NCI-H2081 (cell line): ENCODE measurements at places on chromosomes 5 and 9.

DNA sequence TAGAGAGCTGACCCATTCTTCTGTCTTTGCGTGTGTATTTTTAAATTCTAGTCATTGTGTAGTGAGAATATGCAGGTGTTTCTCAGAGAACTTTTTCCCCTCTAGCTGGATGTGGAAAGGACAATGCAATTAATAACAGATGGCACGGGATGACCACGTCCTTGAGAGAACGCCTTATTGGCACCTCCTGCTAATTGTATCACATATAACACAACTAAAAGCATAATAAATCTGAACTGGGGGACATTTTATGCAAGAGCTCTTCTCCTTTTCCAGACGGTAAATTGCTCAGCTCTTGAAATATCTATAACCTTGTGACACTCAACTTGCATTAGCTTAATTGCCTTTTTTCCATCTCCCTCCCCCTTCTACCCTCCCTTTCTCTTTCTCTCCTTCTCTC lies 62.9 kb upstream of the IZUMO3 start:
- DNase-seq: no peak

DNA sequence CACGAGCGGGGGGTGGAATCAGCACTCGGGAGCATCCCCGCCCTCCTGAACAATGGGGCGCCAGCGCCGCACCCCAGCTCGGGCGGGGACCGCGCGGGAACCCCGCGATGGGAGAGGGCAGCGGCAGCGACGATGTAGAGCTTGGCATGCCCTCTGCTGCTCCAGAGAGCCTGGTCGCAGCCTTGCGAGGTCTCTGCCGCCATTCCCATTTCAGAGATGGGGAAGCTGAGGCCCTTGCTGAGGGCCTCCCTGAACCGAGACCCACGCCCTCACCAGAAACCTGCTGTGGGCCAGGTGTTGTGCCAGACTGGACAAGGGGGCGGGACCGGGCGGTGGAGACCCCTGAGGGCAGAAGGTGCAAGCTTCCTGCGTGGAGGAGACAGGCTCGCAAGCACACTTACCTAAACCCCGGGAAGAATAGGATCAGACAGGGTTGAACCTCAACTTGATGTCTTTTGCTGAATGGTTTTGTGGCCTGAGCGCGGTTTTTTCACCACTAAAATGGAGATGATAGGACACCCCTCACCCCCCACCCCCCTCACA lies 647 bp upstream of the MEGF9 start:
- DNase-seq: no peak

DNA sequence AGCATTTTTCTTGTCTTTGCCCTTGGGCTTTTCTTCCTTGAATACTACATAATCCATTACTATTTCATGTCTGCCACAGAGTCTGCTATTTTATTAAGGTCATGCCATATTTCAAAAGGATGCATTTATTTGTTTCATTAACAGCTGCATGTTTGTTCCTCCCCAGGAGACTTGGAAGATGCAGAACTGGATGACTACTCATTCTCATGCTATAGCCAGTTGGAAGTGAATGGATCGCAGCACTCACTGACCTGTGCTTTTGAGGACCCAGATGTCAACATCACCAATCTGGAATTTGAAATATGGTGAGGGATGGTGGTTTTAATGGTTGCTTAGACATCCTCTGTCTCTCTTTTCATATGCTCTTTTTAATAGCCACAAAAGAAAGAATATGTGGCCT lies 4.0 kb downstream of the IL7R start:
- no peak for DNase-seq

DNA sequence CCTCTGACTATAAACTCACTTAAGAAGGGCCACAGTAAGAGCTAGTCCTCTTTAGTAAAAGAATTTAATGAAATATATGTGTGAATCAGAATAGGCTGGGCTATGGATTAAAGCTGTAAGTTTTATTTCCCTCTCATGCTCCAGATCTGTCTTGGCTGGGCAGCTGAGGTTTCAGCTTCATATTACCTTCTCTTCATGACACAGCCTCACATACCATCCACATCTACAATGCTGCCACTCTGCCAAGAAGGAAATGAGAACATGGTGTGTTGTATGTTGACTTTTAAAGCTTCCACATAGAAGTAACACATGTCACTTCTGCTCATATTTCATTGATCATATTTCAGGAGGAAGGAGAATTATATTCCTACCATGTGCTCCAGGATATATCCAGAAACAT lies 776.0 kb upstream of the ACO1 start:
- peak; percentile 2 for DNase-seq

- DNase-seq: no peak
These were observed 97.0 kb upstream of the VCAN start for GRCh38 chr5:83374547-83374946.

DNA sequence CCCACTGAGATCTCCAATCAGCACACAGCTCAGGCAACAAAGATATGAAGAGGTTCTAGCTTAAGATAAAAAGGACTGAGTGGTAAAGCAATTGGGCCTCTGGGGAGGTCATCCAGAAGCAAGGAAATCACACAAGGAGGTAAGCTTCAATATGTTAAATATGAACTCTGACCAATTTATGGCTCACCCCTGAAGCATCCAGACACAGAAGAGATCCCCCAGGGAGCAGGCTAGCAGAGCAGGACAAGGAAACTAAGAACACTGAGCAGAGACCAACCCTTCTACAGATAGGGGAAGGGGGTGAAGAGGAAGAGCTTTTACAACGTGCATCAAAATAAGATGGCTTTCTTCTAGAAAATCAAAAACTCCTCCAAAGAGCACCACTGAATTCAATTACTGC lies 616.2 kb downstream of the DNAH5 start:
- no peak for DNase-seq

- DNase-seq: no peak
These were observed 8.1 kb upstream of the OMD start for GRCh38 chr9:92432350-92432749.

- DNase-seq: no peak
These were observed 9.0 kb downstream of the OR2S2 start for GRCh38 chr9:35948901-35949318.

DNA sequence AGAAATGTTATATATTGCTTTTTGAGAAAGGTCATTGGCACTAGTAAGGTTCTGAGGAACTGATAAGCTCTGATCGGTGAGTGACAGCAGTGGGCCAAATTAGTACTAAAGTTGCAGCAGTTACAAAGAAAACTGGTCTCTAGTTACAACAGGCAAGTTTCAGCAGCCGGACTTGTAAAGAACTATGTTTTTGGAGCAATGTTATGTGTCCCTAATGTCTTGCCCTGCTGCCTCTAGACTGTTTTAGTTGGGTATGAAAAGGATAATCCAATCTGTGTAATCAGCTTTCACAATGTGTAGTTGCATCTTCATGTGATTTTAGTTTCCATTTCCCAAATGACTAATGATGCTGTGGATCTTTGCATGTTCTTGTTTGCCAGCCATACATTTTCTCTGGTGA lies 113.5 kb downstream of the CAMK4 start:
- no peak for DNase-seq

GRCh38 chr5:378976-379742 lies 57.6 kb downstream of the AHRR start:
- no peak for DNase-seq

DNA sequence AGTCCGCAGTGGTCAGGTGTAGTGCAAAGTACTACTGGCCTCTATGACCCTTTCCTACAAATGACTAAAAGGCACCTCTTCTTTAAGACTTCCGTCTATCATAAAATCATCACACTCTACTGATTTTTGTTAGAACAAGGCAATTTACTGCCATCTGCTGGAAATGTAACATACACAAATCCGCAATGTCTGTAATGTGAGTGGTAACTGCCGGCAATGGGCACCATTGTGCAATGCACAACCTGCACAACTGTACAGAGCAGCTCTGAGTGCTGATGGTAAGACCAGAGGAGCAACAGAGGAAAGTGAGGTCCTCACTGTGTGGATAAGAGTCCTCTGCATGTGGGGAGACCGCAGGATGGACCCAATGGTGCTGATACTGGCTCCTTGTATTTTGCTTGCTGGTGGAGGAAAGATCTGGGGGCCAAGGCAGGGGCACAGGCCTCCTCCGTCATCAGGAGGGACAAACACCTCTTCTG lies 103.7 kb downstream of the ATPSCKMT start:
- DNase-seq: peak; percentile 53

DNA sequence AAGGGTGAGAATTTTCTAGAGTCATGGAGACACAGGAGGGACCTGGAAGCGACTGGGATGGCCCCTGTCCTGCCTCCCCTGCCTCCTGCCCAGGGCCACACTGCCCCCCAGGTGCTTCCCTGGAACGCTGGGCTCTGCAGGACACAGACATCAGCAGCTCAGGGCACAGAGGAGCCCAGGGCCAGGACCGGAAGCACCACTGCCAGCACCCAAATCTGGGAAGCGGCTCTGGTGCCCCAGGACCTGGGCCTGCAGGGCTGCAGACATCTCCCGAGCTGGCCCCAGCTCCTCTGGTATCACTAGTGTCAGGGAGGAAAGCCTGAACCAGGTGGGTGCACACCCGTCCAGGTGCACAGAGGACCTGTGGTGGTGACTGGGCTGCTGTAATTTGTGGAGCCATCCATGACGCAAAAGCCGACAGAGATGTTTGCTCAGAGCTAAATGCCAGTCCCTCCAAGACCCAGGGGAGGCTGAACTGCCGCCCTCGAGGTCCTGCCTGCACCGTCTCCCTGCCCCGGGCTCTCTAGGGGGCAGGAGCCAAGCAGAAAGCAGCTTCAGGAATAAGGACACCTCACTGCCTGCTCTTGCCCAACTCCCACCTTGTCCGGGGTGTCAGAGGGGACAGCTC lies 46.0 kb upstream of the SIMC1 start:
- DNase-seq: no peak

GRCh38 chr9:121779381-121780117 lies 128.1 kb downstream of the DAB2IP start:
- no peak for DNase-seq

- DNase-seq: peak; percentile 2
These were observed 2186.5 kb upstream of the ACO1 start for GRCh38 chr9:30197954-30198353.

DNA sequence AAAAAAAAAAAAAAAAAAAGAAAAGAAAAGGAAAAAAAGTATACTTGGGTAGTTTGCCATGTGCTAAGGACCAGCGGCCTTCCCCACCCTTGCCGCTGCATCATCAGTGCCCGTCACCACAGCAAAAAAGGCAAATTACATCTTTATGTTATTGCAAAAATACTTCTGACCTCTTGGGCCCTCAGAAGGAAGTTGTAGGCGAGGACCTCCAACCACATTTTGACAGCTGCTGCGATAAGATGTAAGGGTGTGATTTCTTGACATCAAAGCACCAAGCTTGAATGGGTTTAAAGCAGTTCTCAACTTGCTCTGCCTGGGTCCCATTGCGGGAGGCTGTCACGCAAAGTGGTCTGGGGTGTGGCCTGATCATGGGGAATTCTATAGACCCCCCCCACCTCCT lies 39.2 kb downstream of the DMRT1 start:
- no peak for DNase-seq

DNA sequence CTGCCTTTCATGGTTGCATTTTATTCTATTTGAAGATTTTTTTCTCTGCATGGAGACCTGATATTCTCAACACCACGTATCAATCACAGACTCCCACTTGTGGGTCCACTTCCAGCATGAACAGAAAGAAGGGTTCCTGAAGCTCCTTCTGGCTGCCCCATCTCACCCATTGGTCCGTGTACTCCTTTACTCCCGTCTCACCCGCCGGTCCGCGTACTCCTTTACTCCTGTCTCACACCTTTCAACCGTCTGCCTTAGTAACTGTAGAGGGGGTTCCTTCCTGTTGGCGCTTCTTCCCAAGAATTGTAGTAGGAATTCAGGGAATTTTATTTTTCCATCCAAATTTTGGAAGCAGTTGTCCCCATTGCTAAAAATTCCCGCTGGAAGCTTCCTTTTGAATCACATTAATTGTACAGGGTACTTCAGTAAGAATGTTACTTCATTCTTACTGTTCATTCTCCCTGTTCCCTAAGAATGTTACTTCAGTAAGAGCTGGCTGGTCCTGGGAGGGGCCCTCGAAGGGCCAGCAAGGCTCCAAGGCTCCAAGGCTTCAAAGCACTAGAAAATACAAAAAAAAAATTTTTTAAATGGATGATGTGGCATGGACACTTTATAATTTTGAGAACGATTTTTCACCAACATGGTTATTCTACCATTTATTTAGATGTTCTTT lies 3.9 kb upstream of the LPCAT1 start:
- no peak for DNase-seq

DNA sequence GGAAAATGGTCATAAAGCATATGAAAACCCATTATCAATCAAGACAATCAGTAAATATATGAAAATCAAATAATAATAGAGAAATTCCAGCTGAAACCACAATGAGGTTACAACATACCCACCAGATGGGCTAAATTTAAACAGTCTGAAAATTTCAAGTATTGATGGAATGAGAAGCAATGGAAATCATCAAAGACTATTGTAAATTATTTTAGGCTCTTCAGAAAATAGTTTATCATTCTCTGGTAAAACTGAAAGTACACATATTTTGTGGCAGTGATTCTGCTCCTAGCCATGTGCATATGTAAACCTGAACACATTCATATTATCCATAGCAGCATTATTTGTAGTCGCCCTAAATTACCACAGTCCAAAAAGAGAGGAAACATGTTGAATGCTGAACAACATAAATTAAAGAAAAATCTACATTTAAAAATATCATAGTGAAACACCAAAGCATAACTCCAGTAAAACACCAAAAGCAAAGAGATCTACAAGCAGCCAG lies 215.3 kb downstream of the PRELID2 start:
- DNase-seq: no peak

DNA sequence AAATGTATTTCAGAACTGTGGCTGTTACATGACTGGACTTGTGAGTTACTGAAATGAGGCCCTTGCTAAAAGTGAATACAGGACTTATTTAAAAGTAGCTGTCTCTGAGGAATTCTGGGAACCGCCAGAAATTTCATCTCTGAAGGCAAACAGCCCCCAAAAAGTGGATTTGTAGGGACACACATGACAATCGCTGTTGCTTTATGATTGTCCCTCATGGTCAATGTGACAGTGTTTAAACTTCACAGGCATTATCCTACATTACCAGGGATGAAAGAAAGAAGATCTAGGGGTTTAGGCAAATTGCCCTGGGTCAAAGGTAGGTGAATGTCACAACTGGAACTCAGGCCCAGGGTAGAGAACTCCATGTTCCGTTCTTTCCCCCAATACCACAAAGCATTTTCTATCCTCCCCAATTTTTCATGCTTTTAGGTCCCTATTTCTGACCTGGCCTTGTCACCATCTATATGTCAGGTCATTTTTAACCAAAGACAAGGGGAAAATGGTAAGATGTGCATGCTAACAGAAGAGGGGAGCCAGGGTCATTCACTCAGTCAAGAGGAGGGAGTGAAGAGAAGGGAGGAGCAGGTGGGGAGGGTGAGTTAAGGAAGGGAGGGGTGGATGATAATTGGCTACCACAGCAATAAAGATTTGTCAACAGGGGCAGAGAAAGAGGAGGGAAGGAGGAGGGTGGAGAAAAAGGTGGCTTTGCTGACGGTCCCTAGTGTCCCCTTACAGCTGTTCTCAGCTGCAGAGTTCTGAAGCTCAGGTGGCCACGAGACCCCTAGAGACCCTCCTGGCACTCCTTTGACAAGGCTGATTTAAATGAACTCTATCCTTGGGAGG lies 57.8 kb upstream of the GLRX start:
- DNase-seq: no peak

- DNase-seq: no peak
These were observed 17.0 kb upstream of the ISOC1 start for GRCh38 chr5:129077433-129078075.

- DNase-seq: no peak
These were observed 16.4 kb upstream of the OMD start for GRCh38 chr9:92440751-92441046.
